ENCODE measurements at places on chromosomes 5 and 9. TPM values are rescaled to one million over a fixed set of nuclear protein-coding genes. Genes with fewer than 3 reads are reported as not detected.

The RGP1 gene
- 34.6 TPM for total RNA-seq

The FBN2 gene
- 0.58 TPM for total RNA-seq

The MFAP3 gene
- 32.8 TPM for total RNA-seq

The GOLM1 gene
- 15.4 TPM for total RNA-seq

The NR4A3 gene
- total RNA-seq: 3.8 TPM

The GARNL3 gene
- 8.0 TPM for total RNA-seq

The PLK2 gene
- total RNA-seq: 41.1 TPM

The DAB2IP gene
- total RNA-seq: 81.6 TPM

The STC2 gene
- total RNA-seq: 4.9 TPM

The LRRC26 gene
- total RNA-seq: not detected

The PCDHB15 gene
- total RNA-seq: 2.5 TPM

The OCLN gene
- 136 TPM for total RNA-seq

All from upper lobe of right lung (tissue), 1 donor.